Chondrocyte (in vitro differentiated cells): ENCODE measurements at places on chromosomes 6 and 20. TPM values are rescaled to one million over a fixed set of nuclear protein-coding genes. Genes with fewer than 3 reads are reported as not detected.

DNA sequence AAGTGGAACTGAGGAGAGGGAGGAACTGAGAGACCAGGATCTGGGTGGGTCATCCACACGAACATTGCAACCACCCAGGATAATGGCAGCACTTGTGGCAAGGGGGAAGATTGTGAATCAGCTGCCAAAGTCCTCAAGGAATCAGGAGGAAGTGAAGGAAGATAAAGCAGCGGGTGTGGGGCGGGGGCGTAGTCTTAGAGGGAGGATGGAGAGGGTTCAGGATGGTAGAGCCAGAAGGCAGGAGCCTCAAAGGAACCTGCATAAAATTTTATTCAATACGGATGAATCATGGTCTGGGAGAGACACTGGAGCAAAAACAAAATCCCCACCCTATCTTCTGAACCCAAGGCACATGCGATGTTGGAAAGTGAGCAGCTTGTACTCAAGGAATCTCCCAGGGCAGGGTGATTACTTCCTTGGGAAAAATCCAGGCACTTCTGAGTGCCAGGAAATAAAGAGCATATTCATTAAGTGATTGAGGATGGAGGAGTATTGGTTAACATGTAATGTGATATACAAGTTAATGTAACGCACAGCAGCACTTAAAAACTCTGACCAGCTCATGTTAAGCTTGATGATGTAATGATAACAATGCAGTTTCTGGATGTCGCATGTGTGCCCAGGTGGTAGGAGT lies 82.0 kb upstream of the B3GAT2 start:
- no peaks in the 10 kb centered on the region for H3K4me1 ChIP-seq
- H3K4me3 ChIP-seq = no peak overlapping the region
- H3K27me3 ChIP-seq = peaks cover 14% of the 10 kb centered on the region
- no peaks in the 10 kb centered on the region for H3K36me3 ChIP-seq

DNA sequence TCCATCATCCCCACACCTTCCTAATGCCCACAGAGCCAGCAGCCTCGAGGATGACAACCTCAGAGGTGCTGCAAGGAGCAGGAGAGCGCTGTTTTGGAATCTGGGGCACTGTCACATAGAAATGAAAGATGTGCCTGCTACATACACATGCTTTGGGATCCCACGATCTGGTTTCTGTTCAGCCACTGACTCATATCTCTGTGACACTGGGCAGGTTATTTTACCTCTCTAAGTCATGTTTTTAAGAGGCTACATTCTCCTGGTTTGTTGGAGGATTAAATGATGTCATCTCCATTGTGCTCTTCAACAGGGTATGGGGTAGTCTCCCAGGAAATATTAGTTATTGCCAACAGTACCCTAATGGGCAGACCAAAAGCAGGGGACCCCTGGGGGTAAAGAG lies 32.6 kb upstream of the TAB2 start:
- no peaks in the 10 kb centered on the region for H3K27me3 ChIP-seq
- no peak overlapping the region for H3K4me3 ChIP-seq
- H3K27ac ChIP-seq = no peak overlapping the region

DNA sequence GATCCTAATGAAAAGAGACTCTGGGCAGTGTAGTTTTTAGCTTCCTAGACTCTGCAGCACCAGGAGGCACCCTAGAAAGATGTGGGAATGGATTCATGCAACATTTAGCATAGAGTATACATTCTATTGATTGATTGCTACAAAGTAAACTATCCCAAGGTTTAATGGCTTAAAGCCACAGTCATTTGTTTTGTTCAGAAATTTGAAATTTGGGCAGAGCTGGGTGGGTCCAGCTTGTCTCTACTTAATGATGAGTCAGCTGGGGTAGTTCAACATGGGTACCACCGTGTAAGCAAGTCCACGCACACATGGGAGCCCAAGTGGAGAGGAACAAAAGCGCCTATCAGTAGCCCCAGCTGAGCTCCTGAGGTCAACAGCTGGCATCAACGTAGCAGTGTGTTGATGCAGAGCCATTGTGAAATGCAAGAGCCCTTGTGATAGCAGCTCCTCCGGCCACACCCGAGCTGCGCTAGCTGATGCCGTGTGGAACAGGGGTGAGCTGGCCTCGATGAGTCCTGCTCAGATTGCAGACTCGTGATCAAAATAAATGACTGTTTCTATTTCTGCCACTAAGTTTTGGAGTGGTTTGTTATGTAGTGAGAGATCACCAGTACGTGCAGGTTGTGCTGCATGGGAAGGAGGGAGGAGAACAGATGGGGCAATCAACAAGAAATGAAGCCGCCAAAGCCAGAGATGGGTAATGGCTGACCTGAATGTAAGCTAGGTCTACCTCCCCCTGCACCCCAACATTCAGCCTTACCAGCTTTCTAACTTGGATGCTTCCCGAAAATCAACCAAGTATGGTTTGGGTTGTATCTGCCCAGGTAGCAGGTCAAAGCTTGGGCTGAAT lies 45.7 kb upstream of the TRAF3IP2 start:
- no peak for DNase-seq
- no peaks in the 10 kb centered on the region for H3K27me3 ChIP-seq
- no peaks in the 10 kb centered on the region for H3K36me3 ChIP-seq
- H3K4me1 ChIP-seq = no peaks in the 10 kb centered on the region

DNA sequence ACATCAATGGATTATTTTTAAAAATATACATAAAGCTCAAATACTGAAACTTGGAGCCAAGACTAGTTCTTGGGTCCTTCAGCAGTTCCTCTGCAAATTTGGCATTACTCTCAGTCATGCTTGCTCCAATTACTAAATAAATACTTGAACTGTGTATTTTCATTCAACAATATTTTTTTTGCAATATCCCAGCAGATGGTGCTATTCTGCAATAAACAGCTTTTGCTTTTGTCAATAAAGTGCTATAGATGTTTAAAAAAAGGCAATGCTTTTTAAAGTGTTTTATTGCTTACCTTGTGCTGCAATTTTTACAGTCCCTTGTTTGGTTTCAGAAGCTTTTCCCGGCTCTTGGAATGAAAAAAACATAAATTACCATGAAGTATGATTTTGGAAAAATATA lies 243.4 kb downstream of the TRDN start:
- DNase-seq = no peak
- peaks cover 38% of the 10 kb centered on the region for H3K27me3 ChIP-seq
- H3K27ac ChIP-seq = no peak overlapping the region
- H3K4me3 ChIP-seq = no peak overlapping the region

The PRSS35 gene
- total RNA-seq = 61.6 to 200 TPM (median 197 TPM) in 3 replicates

The C6orf163 gene
- 1.2 to 3.3 TPM (median 1.7 TPM) in 3 replicates for total RNA-seq
